ENCODE measurements at places on chromosomes 12 and 14.

- no peak for DNase-seq
These were observed 43.8 kb downstream of the JAG2 start for GRCh38 chr14:105124823-105125222.

DNA sequence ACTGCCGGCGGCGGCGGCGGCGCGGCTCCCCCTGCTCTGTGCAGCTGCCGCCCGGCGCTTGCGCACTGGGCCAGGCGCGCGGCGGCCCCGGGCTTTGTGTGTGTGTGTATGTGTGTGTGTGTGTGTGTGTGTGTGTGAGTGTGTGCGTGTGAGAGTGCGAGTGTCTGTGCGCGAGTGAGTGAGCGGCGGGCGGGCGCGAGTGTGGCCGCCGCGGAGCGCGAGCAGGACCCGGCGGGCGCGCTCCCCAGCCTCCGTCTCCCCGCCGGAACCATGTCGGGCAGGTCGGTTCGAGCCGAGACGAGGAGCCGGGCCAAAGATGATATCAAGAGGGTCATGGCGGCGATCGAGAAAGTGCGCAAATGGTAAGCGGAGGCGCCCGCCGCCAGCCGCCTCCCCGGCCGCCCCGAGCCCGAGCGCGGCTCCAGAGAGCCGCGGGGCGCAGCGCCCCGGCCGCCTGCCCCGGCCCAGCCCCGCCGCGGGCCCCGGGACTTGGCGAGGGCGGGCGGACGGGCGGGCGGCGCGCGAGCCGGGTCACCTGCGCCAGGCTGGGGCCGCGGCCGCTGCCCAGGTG lies at the start of gene BCL7A:
BCL7A (plus strand) TSS at position 63 of the 571 bp plus-strand sequence; CDS start at position 271, 208 bp downstream.
- DNase-seq = peak; percentile 68

GRCh38 chr12:122363782-122364181 lies 58.7 kb downstream of the CLIP1 start:
- DNase-seq = no peak

DNA sequence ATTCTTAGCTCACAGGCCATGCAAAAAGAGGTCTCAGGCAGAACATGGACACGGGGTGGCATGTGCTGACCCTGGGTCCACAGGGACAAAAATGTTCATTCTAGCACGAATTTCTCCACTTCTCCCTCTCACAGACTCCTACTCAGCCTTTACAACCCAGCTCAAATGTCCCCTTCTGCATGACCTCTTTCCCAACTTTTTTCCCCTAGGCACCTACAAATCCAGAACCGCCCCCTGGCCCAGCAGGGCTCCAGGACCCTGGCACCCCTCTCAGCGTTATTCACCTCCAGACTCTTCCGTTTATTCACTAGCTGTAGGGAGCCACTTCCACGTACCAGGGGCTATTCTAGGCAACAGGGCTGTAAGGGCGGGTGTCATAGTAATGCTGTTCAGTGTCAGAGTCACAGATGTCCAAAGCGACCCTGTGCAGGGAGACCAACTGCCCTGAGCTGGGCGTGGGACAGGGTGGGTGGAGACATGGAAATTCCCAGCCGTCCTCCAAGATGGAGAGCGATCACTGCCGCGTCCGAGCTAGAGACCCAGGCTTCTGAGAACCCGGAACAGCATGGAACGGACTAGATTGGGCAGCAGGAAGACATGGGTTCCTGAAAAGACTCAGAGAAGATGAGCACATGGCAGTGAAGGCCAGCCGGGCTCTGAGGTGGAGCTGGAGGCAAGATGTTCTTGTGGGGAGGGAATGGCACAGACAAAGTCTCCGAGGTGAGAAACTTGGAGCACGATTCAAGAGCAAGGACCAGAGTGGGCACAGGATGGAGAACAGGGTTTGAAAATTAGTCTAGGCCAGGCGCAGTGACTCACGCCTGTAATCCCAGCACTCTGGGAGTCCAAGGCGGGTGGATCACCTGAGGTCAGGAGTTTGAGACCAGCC lies 274.9 kb upstream of the RTL1 start:
- no peak for DNase-seq

GRCh38 chr14:94906991-94907587 lies 137.2 kb upstream of the GSC start:
- no peak for DNase-seq

- no peak for DNase-seq
These were observed 24.5 kb downstream of the POMT2 start for GRCh38 chr14:77296155-77296554.

DNA sequence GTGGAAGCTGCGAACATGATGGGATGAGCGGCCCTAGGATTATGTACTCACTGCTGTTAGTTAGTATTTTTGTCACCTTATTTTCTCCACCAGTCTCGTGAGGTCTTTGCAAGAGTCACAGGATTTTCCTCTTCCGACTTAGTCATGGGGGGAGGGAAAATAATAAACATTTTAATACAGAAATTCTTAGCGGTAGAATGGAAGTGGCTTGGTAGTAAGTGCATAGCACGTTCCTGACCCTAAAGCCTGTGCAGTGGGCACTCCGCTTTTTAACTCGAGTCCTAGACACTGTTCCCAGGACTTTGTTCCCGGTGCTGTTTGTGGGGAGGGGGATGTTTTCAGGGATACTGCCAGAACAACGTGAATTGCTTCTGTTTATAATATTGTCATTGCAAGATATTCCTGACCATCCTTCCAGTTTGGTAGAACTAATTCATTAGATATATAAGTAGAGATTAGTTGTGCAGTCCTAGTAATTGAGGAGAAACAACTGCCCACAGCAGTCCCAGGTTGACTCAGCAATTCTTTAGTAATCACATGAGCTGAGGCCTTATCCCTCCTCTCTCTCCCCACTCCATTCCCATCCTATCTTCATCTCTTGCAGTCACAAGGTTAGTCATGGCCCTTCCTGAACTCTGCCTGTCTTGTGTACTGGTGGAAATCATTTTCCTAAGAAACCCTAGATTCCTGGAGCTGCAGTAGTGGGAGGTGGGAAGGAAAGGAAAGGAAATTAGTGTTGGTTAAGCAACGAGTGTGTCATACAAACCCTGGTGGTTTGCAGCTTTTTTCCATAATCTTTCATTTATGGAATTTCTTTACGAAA lies 799 bp downstream of the SLC38A6 start:
- peak; percentile 36 for DNase-seq

GRCh38 chr14:68208626-68209317 lies 389.2 kb downstream of the RAD51B start:
- DNase-seq = no peak

DNA sequence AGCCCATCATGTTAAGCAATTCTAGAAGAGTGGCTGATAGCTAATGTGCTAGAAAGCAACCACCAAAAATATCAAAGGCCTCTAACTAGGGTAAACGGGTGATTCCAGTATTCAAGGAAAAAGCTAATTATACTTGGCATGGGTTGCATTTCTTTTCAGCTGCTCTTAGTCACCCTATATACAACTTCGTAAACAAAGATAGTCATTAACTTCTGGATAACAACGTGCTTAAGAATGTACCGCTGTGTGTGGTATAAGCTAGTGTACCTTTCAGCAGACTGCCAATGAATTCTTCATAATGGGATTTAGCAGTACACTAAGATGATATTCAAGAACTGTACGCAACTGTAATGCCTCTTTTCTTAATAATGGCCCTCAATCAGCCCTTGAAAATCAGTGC lies 42.2 kb upstream of the SLC6A13 start:
- DNase-seq = no peak

DNA sequence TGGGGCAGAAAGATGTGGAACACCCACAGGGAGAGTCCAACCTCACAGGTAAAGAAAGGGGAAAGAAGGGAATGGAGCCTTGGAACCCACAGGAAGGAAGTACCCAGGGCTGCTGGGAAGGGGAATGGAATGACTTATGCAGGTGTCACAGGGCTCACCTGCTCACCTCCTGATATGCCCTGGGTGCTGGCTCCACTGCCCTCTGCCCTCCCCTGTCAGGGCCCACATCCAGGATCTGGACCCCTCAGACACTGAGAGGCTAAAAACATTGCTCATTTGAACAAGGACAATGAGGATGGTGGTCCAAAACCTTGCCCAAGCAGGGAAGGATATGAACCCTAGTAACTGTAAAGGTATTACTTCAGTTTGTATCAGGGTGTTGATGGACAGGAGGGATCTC lies 19.3 kb downstream of the ZBTB39 start:
- no peak for DNase-seq

DNA sequence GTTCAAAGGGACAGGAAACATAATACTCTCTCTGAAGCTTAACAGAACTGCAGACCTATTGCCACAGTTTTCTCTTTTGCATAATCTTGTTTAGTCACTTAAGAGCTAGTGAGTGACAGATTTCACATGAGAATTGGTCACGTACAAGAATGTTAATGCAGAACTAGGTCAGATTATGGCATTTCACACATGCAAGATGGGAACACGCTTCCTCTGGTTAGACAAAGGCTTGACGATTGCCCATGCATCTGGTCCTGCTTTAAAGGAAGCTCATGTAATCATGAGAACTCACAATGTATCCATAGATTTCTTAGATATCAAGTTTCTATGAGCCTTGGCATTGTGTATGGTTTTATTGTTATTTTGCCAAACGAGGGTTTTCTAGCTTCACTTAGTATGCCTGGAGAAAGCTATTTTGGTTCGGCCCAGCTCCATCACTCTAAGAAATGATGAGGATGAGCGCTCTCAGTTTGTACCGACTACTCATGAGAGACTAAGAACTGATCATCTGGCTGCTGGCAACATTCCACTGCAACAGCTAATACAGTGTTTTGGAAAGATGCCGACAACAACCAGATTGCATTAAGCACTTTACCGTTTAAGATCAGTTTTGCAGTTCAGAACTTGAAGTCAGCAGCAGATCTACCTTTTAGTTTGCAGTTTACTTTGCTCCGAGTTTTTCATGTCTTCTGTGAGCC lies 380.0 kb downstream of the DIO2 start:
- no peak for DNase-seq

- DNase-seq = no peak
These were observed 2.0 kb downstream of the B4GALNT1 start for GRCh38 chr12:57630891-57631433.

- DNase-seq = no peak
These were observed 15.0 kb upstream of the RFLNA start for GRCh38 chr12:124279846-124280360.

DNA sequence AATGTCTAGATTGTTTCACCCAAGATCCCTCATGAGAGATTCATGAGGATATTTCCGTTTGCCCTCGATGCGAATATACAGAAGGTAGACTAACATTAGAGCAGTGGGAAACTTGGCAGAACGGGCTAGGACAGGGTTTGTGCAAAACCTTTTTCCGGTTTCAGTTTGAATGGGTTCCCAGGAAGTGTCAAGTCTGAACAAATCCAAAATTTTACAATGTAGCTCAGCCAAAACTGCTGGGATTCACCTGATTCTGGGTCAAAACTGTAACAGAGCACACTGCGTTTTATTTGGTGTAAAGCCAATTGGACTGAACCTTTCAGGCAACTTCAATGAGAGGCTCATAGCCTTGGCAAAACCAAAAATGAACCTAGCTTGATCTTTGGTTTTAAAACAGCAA lies 337.8 kb upstream of the DIO2 start:
- DNase-seq = no peak
